ENCODE measurements at places on chromosomes 16 and 17. TPM values are rescaled to one million over a fixed set of nuclear protein-coding genes. Genes with fewer than 3 reads are reported as not detected.

- H3K4me1 ChIP-seq, result no peaks in the 10 kb centered on the region
- H3K36me3 ChIP-seq, result no peaks in the 10 kb centered on the region
- H3K27ac ChIP-seq, result no peak overlapping the region
- H3K4me3 ChIP-seq, result no peak overlapping the region
- no peaks in the 10 kb centered on the region for H3K27me3 ChIP-seq
Observed at GRCh38 chr17:80045703-80046102, 9.3 kb downstream of the CCDC40 start.

DNA sequence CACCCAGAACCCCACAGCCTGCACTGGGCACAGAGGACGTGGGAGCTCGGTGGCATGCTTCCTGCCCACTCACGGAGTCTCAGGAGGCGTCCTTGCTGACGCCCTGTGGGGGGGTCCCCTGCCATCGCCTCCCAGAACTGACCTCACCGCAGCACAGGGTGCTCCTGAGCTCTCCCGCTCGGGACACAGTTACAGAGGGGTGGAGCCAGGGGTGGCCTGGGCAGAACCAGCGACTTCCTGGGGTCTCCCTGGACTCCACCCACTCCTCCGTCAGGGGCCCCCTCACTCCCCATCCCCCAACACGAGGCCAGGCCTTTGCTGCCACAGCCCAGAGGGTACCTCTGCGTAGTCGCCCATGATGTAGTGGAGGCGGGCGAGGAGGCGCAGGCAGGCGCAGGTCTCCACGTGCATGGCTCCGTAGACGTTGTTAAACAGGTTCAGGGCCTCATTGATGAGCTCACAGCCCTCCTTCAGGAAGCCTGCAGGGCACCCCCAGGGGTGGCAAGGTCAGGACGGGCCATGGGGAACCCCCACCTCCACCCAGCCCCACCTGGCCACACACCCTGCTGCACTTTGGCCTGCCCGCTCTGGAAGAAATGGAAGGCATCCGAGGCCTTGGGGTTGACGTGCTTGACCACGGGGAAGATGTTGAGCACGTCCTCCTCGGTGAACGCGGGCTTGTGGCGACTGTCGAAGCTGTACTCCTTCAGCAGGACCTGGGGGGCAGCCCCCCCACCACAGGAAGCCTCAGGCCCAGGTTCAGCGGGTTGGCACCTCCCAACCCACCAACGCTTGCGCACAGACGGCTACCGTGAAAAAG, 17.8 kb downstream of the CLUH start:
- DNase-seq, result no peak
- H3K4me3 ChIP-seq, result no peak overlapping the region
- peaks cover 12% of the 10 kb centered on the region for H3K4me1 ChIP-seq

DNA sequence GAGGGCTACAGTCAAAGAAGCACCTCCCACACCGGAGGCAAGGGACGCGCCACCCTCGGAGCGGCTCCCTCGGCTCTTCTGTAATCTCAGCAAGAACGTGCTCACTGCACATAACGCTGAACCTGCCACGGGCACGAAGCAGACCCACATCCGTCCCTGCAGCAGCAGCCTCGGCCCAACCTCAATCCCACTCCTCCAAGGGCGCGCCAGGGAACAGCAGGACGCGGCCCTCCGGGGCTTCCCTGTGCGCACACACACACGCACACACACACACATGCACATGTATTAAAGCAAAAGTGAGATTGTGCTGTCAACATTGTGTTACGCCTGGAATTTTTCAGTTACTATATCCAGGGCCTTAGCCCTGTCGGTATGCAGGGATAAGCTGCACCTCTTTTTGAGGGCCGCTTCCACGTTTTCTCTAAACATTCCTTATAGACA, 54.0 kb downstream of the TBC1D16 start:
- no peak overlapping the region for H3K4me3 ChIP-seq
- peak; percentile 58 for DNase-seq
- no peaks in the 10 kb centered on the region for H3K27me3 ChIP-seq
- no peak overlapping the region for H3K27ac ChIP-seq
- peaks cover 11% of the 10 kb centered on the region for H3K36me3 ChIP-seq

The NR1D1 gene
- total RNA-seq, result 12.9 TPM

DNA sequence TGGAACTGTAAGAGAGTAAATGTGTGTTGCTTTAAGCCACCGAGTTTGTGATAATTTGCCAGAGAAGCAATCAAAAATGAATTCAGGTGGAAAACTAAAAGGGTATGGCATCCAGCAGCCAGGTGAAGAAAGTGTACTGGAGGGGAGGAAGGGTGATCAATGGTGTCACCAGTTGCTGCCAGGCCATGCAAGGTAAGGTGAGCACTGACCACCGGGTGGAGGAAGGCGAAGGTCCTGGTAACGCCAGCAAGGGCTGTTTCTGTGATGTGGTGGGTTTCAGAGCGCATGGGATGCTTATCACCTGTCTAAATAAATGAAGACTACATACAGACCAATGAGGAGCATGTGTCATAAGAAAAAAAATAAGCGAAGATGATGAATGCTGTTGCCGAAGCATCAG, 6.9 kb downstream of the FA2H start:
- no peaks in the 10 kb centered on the region for H3K27me3 ChIP-seq
- H3K4me1 ChIP-seq, result no peaks in the 10 kb centered on the region
- no peak for DNase-seq
- no peak overlapping the region for H3K4me3 ChIP-seq

GRCh38 chr17:76189741-76190140, 48.7 kb upstream of the FOXJ1 start:
- peaks cover 27% of the 10 kb centered on the region for H3K4me1 ChIP-seq
- DNase-seq, result no peak
- no peaks in the 10 kb centered on the region for H3K27me3 ChIP-seq
- H3K36me3 ChIP-seq, result no peaks in the 10 kb centered on the region
- no peak overlapping the region for H3K4me3 ChIP-seq
- no peak overlapping the region for H3K27ac ChIP-seq

The NOD2 gene
- total RNA-seq, result not detected

The CD300E gene
- not detected for total RNA-seq

GRCh38 chr16:3292604-3293003, 9.3 kb downstream of the ZNF263 start:
- no peak overlapping the region for H3K27ac ChIP-seq
- H3K27me3 ChIP-seq, result no peaks in the 10 kb centered on the region
- H3K4me1 ChIP-seq, result no peaks in the 10 kb centered on the region
- peaks cover 52% of the 10 kb centered on the region for H3K36me3 ChIP-seq
- DNase-seq, result no peak
- no peak overlapping the region for H3K4me3 ChIP-seq

- no peaks in the 10 kb centered on the region for H3K4me1 ChIP-seq
- H3K27ac ChIP-seq, result no peak overlapping the region
- H3K4me3 ChIP-seq, result no peak overlapping the region
- H3K36me3 ChIP-seq, result no peaks in the 10 kb centered on the region
- no peaks in the 10 kb centered on the region for H3K27me3 ChIP-seq
Observed at GRCh38 chr16:76459111-76459510, 181.9 kb downstream of the CNTNAP4 start.

- H3K4me1 ChIP-seq, result no peaks in the 10 kb centered on the region
- H3K36me3 ChIP-seq, result no peaks in the 10 kb centered on the region
- H3K4me3 ChIP-seq, result no peak overlapping the region
- no peak for DNase-seq
Observed at GRCh38 chr17:35214631-35215273, 20.6 kb upstream of the SLC35G3 start.

The MLKL gene
- total RNA-seq, result 13.3 TPM

DNA sequence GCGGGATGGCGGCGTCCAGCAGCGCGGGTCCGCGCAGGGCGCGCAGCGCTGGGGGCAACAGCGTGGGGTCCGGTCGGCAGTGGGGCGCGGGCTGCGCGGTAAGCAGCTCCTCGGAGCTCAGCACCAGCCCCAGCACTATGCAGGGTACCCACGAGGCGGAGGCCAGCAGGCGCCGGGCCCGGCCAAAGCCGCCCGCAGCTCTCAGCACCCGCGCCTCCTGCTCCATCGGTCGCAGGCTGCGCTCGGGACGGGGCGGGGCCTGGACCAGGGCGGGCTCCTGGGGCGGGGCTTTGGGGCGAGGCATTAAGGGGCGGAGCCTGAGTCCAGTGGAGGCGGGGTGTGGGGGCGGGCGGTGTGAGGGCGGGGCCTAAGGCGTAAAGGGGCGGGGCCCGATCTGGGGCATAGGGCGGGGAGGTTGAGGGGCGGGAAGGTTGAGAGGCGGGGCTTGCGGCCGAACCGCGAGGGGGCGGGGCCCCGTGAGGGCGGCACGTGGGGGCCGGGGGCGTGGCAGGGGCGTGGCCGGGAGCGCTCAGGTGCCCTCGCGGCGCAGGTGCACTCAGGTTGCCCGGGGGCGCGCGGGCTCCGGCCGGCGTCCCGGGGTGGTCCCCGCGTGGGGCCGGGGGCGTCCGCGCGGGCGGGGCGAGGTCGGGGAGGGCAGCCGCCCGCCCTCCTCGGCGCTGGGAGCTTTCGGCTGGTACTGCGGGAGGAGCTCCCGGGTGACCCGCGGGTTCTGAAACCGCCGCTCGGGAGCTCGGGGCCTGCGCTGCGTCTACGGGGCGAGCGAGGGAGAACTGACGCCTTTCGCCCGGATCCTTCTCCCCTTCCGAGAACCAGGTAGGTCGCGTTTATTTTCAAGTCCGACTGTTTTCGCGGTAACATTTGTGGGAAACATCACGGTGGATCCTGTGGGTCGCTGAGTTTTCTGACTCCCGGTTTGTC, 1.4 kb upstream of the SLC22A31 start:
- no peaks in the 10 kb centered on the region for H3K36me3 ChIP-seq
- DNase-seq, result peak; percentile 90
- H3K4me1 ChIP-seq, result peaks cover 22% of the 10 kb centered on the region
- H3K27me3 ChIP-seq, result peaks cover 96% of the 10 kb centered on the region
- peak overlapping the region; percentile 43 for H3K4me3 ChIP-seq

- H3K4me3 ChIP-seq, result no peak overlapping the region
- peaks cover 5% of the 10 kb centered on the region for H3K27me3 ChIP-seq
- H3K27ac ChIP-seq, result no peak overlapping the region
- no peaks in the 10 kb centered on the region for H3K36me3 ChIP-seq
- DNase-seq, result peak; percentile 59
Observed at GRCh38 chr17:56737421-56738161, 96.1 kb downstream of the C17orf67 start.

- no peaks in the 10 kb centered on the region for H3K27me3 ChIP-seq
- peak; percentile 83 for DNase-seq
- no peak overlapping the region for H3K27ac ChIP-seq
- no peaks in the 10 kb centered on the region for H3K36me3 ChIP-seq
- H3K4me1 ChIP-seq, result peaks cover 11% of the 10 kb centered on the region
- H3K4me3 ChIP-seq, result no peak overlapping the region
Observed at GRCh38 chr16:88442727-88443576, 10.1 kb upstream of the ZFPM1 start.

DNA sequence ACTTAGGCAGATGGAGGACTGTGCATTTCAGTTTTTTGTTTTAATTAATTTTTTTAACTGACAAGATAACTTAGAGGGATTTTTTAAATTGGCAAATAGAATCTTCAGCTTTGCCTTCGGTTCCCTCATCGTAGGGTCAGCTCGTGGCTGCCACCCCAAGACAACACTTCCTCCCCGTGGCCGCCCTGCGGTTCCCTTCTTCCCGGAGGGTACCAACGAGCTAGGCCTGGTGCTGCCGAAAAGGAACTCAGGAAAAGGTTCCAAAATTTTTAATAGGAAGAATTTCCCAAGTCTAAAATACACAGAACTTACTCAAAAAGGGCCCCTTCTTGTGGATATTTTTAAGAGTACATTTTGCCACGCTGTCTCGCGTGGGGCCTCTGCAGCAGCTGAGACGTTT, 210.4 kb upstream of the CHMP6 start:
- DNase-seq, result no peak
- H3K27ac ChIP-seq, result peak overlapping the region; percentile 5
- H3K4me1 ChIP-seq, result peaks cover 11% of the 10 kb centered on the region
- H3K36me3 ChIP-seq, result peaks cover 8% of the 10 kb centered on the region
- no peak overlapping the region for H3K4me3 ChIP-seq
- H3K27me3 ChIP-seq, result no peaks in the 10 kb centered on the region

GRCh38 chr17:79836510-79836971, 2.7 kb downstream of the CBX4 start:
- peak overlapping the region; percentile 77 for H3K4me3 ChIP-seq
- peaks cover 19% of the 10 kb centered on the region for H3K27me3 ChIP-seq
- H3K36me3 ChIP-seq, result peaks cover 23% of the 10 kb centered on the region
- no peak for DNase-seq
- H3K4me1 ChIP-seq, result peaks cover 83% of the 10 kb centered on the region

DNA sequence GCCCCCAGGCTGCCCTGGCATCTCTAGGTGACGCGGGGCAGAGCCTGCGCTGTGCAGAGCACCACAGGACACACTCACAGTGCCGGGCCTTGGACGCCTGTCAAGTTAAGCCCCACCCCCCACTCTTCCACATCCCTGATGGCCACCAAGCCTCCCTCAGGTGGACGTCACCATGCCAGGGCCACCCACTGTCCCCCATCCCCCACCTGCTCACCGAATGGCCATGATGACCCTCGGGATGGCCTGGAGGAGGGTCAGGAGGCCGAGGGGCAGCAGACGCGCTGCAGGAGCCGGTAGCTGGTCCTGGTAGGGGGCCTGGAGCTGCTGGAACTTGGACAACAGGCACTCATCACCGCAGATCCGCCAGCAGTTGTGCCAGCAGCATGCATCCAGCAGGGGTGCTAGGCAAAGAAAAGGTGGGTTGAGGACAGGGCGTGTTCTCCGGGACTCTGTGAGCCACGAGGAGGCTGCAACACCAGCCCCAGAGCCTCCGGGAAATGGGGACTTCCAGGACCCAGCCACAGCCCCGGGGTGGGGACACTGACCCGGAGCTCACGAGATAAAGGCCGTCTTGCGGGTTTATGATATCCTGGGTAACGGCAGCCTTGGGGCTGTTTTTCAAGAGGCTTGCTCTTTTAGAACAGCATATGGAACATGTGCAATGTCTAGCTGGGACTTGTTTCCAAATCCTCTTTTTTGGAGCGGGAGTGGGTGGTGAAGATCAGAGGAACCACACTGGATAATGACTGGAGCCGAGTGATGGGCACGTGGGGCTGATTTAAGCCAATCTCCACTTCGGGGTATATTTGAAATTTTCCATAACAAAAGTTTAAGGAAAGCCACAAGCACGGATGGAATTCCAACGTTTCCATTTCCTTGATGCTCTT, 11.4 kb downstream of the C16orf95 start:
- no peak for DNase-seq
- no peak overlapping the region for H3K27ac ChIP-seq
- H3K4me3 ChIP-seq, result no peak overlapping the region
- no peaks in the 10 kb centered on the region for H3K4me1 ChIP-seq
- no peaks in the 10 kb centered on the region for H3K27me3 ChIP-seq
- no peaks in the 10 kb centered on the region for H3K36me3 ChIP-seq
